ENCODE measurements at places on chromosomes 12 and 14.

DNA sequence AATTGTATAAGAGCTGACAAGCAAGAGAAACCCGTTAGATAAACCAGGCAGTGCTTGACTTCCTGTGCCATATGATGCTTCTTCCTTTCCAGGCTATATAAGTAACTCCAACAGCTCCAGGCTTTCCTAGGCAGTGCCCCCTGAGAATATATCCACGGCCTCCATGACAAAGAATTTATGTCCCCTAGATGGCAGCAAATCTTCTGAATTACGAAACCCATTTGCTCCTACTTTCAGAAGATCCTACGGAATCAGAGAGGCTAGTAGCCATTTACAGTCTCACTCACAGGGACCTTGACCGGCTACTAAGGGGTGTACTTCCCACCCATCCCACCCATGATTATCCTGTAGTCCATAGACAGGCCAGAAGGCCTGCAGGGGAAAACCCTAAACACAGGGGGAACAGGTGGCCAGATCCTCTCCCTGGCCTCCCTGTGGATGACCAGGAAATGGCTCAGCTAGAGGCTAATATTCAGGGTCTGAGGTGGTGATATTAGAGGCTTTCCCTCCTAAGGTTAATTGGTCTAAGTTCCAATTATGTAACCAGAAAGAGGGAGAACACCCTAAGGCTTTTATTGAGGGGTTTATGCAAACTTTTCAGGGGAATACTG, 77.2 kb upstream of the DCD start:
- peak; percentile 2 for DNase-seq

DNA sequence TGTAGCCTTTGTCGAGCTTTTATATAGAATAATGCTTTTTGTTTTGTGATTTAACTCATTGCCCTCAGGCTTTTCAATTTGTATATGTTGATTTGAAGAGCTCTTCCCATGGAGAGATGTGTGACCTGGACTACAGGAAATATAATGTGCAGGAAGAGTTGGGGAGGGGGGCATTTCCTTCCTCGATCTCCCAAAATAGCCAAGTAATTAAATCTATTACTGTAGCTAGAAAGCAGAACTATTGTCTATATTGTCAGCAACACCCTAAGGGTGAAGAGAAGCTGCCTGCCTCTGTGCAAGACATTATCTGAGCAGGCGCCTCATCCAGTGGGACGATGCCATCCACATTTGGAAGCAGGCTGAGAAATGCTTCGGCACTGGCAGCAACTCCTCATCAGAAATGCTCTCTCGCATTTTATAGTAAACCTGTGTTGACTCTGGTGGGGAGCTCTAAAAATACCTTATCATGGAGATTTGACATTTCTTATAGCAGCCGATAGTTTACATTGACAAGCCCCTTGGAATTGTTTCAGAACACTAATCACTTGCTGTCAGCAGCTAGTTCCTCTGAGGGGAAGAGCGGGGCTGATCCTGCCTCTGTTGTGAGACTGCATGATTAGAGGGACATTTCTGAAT, 392.5 kb upstream of the RGS6 start:
- peak; percentile 46 for DNase-seq

- DNase-seq: no peak
Observed at GRCh38 chr14:68639758-68640574, 152.9 kb downstream of the ZFP36L1 start.

DNA sequence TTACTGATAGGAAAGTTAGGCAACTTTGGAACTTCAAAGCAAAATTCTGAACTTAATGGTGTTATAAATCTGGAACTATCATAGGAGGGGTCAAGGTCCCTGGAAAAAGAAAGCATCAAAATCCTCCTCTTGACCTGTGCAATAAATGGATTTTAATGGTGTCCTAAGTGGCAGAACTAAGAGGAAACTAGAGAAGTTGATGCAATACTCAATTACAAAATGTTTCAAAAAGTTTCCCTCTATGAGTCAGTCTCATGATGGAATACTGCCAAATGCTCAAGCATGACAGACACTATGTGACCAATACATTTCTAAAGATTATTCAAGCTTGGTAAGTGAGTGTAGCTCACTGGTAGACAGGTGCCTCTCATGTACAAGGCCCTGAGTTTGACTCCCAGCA, 47.7 kb upstream of the ERGIC2 start:
- peak; percentile 72 for DNase-seq

DNA sequence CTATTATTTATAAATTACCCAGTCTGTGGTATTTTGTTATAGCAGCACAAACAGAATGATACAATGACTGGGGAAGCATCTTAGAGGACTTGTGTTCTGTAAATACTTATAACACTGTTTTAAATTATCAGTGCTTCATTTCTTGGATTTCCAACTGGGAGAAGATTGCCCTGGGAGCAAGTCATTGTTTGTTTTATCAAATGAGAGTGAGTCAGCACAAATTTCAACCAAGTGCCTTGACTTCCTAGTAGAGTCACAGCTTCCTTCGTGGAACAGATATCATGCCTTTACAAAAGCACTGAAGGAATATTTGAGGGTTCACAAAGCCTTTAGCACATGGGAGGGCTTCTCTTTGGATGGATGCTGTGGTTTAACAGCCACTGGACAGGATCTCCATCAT, 234.1 kb downstream of the KTN1 start:
- DNase-seq: peak; percentile 17

DNA sequence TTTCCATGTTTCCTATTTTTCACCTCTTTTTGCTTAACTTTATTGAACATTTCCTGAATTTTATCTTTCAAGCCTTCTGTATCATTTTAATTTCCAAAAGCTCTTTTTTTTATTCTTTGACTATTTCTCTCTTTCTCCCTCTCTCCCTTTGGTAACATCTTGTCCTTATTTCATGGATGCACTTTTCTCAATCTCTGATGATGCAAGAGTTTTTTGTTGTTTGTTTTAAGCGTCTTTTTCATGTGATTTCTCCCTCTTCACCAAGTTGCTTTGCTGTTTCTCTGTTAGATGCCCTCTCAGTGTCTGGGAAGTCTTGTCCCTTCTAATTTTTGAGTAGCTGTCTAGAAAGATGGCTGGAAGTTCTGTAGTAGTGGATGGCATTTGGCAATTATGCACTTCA, 62.6 kb downstream of the ANO6 start:
- DNase-seq: no peak

DNA sequence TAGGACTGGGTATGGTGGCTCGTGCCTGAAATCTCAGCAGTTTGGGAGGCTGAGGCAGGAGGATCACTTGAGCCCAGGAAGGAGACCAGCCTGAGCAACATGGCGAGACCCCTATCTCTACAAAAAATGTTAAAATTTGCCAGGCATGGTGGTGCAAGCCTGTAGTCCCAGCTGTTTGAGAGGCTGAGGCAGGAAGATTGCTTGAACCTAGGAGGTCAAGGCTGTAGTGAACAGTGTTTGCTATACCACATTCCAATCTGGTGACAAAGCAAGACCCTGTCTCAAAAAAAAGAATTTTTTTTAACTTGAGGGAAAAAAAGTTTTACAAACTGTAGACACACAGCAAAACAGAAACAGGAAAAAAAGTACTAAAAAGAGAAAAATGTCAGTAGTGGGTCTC, 2.3 kb upstream of the MAP3K9 start:
- no peak for DNase-seq

DNA sequence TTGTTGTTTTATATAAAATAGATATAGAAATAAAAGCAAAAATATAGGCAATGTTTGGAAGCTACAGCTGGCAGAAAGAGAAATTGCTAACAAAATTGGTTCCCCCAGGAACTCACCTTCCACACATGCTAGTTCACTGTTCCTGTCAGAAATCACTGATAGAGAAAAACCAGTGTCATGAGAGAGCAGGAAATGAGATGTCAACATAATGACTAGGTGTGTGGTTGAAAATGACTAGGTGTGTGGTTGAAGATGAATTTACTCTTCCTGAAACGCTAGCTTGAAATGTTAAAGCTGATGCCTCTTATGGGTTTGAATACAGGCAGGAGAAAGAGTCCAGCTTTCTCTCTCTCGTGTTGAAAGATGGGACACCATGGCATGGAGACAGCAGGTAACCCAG, 216.3 kb downstream of the C12orf42 start:
- DNase-seq: no peak

DNA sequence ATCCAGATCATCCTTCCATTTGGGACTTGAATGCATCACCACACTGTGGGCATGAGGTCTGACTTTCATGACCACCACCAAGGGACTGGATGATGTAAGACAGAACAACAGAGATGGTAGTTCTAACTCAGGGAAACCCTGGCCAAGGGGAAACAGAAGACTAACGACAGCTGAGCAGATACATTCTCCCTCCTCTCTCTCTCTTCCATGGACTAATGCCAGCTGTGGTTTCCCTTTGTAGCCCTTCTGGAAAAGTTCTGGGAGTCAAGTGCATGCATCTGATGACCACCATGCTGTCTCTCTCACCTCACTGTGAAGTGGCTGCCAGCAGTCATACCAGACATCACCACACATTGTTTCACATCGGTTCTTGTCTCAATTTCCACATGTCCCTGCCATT, 3.4 kb downstream of the TAS2R30 start:
- DNase-seq: no peak

DNA sequence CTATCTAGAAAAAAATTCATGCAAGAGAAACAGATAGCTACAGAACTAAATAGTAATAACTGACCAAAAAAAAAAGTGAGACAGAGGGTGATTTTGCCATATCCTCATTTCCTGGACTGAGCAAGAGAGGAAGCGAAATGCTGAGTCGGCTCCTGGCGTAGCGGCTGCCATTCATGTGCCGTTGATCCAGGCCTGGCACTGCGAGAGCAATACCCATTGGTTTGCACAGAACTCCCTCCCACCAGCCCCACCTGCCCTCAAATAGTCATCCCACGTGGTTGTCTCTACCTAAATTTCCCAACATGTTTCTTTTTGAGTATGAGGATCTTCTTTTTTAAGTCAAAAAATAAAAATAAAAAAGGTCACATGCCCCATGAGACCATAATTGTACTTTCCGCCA, 9.4 kb upstream of the WNT5B start:
- DNase-seq: no peak

- no peak for DNase-seq
Observed at GRCh38 chr12:88225776-88226175, 83.7 kb downstream of the TMTC3 start.

DNA sequence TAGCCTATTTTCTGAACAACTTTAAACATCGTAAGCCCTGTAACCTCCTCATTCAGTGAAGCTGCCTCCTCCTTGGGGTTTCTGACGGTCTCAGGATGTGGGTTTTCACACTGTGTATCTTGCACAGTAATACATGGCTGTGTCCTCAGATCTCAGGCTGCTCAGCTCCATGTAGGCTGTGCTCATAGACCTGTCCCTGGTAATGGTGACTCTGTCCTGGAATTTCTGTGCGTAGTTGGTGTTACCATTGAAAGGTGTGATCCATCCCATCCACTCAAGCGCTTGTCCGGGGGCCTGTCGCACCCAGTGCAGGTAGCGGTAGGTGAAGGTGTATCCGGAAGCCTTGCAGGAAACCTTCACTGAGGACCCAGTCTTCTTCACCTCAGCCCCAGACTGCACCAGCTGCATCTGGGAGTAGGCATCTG, 980.5 kb downstream of the TMEM121 start:
- DNase-seq: no peak

- DNase-seq: peak; percentile 26
Observed at GRCh38 chr12:99810718-99811593, 163.4 kb downstream of the GARIN6 start.

- DNase-seq: peak; percentile 99
Observed at GRCh38 chr12:93785249-93786010, 108.3 kb downstream of the CRADD start.

DNA sequence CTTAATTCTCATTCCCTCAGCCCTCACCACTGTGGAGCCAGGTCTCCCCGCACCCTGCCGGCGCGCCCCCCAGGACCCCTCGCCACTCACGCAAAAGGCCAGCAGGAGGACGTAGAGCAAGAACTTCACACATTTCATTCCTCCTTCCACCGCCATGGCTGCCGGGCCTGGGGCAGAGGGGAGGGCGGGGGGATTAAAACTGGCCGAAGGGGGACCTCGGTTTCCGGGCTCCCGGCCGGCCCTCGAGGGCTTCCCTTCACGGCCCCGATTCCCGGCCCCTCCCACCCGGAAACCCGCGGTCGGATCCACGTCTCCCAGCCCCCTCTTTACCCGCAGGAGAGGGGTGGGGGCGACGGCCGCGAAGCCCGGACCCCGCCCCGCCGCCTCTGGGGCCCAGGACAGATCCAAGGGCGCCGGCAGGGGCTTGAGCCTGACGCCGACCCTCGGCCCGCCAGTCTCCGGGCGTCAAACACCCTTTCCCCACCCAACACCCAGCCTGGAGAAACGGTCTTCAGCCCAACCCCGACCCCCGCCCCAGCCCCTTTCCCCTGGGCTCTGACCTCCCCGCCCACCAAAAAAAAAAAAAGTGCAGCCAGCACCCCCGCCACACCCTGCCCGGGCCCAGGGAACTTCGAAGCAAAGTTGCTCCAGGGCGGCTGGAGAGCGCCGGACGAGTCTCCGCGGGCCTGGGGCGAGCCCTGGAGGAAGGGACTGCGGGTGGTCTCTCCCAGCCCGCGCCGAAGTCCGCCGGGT, 447 bp downstream of the CD63 start:
- DNase-seq: peak; percentile 73

- peak; percentile 90 for DNase-seq
Observed at GRCh38 chr12:27981874-27982273, 9.3 kb upstream of the PTHLH start.

DNA sequence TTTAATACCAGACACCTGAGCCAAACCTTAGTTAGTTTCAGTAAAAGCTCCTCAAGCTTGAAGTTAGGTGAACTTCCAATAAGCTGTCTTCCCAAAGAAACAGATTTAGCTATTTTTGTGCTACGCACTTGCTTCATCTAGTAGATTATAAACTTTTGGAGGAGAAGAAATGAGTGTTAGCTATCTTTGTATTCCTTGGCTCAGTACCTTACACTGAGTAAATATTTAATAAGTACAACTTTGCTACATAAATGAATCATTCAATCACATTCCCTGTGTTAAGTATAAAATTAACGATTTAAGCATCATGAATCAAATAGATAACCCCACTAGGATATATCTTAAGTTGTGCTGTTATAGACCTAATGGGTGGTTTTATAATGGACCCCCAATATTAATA, 307.0 kb downstream of the PCNX1 start:
- no peak for DNase-seq

DNA sequence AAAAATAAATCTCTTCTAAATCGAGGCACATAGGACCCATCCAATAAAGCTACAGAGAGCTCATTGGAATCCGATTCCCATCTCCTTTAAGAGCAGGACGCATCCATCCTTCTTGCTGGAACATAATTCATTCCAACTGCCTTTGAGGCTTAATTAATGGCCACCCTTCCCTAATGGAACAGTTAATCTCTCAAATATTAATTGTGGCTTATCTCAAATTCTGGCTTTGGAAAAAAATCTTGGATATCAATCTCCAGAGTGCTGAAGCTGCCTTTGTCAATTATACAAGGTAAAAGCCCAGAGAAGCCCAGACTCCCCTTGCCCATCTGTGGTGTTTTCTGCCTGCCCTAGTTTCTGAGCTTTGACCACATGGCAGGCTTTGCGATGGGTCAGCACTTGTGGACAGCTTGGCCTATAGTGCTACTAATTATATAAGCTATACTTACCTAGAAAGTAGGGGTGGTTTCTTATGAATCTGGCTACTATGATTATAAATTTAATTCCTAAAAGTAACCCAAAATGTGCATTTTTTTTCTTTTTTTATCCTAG, 246.3 kb downstream of the NUAK1 start:
- no peak for DNase-seq

Measured in fibroblast of skin of right biceps (primary cell).